Mesendoderm (in vitro differentiated cells): ENCODE measurements at places on chromosomes 11 and 22.
A peak's percentile ranks its signal among the peaks of the same experiment; 100 is the strongest.

- H3K36me3 ChIP-seq: no peaks in the 10 kb centered on the region
- no peak overlapping the region for H3K27ac ChIP-seq
- no peaks in the 10 kb centered on the region for H3K27me3 ChIP-seq
- no peak overlapping the region for H3K4me3 ChIP-seq
Observed at GRCh38 chr22:19238900-19239299, 52.6 kb downstream of the CLTCL1 start.

DNA sequence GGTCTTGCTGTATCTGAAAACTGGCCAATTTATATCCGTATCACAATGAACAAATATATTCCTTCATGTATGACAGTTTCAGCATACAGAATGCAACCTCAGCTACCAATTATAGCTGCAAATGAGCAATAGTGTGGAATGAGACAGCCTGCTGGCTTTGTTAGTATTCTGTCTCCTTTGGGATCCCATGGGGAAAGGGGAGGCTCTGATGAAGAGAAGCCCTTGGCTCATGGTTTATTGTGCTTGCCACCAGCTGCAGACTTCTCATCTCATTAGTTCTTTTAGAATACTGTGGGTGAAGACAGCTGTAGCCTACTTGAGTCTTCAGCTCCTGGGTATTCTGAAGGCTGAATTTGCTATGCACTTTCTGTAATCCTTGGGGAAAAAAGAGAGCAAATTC is 42.4 kb downstream of the PITPNB start:
- H3K4me3 ChIP-seq: no peak overlapping the region
- no peak overlapping the region for H3K27ac ChIP-seq
- no peaks in the 10 kb centered on the region for H3K4me1 ChIP-seq
- no peaks in the 10 kb centered on the region for H3K27me3 ChIP-seq
- no peaks in the 10 kb centered on the region for H3K36me3 ChIP-seq

GRCh38 chr11:126082251-126083109 is 19.8 kb upstream of the CDON start:
- no peak overlapping the region for H3K27ac ChIP-seq
- H3K36me3 ChIP-seq: no peaks in the 10 kb centered on the region

DNA sequence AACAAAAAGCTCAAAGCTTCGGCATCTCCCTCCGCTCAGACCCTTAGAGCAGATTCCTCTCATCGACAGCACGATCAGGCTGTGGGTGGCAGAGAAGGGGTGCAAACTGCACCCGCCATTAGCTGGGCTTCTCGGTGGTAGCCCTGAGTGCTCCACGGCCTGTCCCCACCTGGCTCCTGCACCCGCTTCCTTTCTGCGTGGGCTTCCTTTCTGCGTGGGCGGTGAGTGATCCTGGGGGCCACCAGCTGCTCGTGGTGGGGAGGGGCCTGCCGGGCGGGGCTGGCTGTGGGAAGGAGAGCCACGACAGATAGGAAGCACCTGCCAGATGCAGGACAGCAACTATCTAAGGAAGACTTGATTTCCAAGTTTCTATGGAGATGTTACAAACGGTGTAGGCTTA is 55.0 kb downstream of the BRD1 start:
- no peak for DNase-seq
- no peaks in the 10 kb centered on the region for H3K4me1 ChIP-seq
- H3K36me3 ChIP-seq: peaks cover 4% of the 10 kb centered on the region
- H3K27me3 ChIP-seq: no peaks in the 10 kb centered on the region

DNA sequence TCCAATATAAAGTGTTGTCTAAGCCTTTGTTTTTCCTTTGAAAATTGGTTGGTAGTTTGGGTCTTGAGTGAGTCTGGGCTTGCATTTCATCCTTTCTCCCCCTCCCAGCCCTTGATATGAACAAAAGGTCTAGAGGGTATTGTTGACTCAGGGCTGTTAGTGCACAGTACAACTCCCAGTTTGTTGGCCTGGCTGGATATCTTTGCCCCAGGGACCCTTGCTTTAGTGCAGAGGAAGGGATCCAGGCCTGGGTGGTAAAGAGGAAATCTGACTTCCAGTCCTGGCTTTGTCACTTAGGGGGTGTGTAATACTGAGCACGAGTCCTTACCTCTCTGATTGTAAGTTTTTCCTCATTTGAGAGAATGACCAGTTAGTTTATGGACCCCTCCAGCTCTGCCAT is 330.4 kb downstream of the TMEM135 start:
- H3K27me3 ChIP-seq: no peaks in the 10 kb centered on the region
- no peak for DNase-seq
- H3K27ac ChIP-seq: peak overlapping the region; percentile 28
- peaks cover 17% of the 10 kb centered on the region for H3K4me1 ChIP-seq
- no peak overlapping the region for H3K4me3 ChIP-seq
- no peaks in the 10 kb centered on the region for H3K36me3 ChIP-seq
